Naive thymus-derived CD4-positive, alpha-beta T cell (primary cell): ENCODE measurements at places on chromosomes 12 and 14. TPM values are rescaled to one million over a fixed set of nuclear protein-coding genes. Genes with fewer than 3 reads are reported as not detected.
A peak's percentile ranks its signal among the peaks of the same experiment; 100 is the strongest.

DNA sequence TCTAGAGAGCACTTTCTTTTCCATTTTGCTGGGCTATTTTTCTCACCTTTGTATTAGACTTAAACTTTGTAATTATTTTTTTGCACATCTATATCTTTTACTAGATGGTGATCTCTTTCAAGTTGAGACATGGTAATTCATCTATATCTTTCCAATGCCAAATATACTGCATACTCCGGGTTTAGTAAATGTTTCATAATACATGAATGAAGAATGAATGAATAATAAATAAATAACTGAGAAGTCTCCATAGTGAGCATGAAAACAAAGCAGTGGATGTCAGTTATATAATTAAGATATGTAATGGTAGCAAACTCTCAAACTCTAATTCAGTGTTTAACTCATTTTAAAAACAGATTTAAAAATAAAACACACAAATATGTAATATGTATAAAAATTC, 342.5 kb upstream of the KITLG start:
- no peak for DNase-seq

GRCh38 chr12:79737875-79738718, 47.3 kb upstream of the PAWR start:
- DNase-seq = peak; percentile 9

- DNase-seq = no peak
Observed at GRCh38 chr12:51118706-51119105, 35.3 kb upstream of the CSRNP2 start.

- no peak for DNase-seq
Observed at GRCh38 chr12:38662829-38663228, 242.6 kb downstream of the CPNE8 start.

DNA sequence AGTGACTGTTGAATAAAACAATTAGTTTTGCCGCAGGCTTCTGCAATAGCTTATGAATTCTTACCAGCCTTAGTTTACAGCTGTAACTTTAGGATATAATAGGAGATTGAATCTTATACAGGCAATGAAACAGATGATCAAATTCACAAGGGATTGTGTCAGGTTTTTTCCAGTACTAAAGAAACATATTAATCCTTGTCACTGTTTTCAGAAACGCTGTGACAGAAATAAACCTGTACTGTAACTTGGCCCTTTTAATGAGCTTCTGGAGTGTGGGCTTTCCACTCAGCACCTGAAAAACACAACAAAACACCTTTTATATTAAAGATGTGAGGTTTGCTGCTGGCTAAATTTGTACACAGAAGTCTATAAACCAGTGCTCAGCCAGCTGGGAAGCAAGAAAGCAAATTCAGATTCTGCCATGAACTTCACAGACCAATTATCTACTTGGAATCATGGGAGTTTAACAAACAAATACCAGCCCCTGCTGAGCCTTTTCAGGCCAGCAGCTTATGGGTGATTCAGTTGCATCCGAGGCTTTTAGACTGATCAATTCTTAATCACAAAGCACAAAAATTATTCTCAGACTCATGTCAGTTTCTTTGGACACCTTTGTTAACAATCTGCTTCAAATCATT, 109.5 kb downstream of the FOXG1 start:
- DNase-seq = no peak

GRCh38 chr12:104799458-104799857, 158.6 kb downstream of the SLC41A2 start:
- no peak for DNase-seq

GRCh38 chr14:74223016-74223415, 16.2 kb upstream of the VSX2 start:
- no peak for DNase-seq

GRCh38 chr12:69115951-69116350, 123.4 kb upstream of the CPSF6 start:
- DNase-seq = no peak

DNA sequence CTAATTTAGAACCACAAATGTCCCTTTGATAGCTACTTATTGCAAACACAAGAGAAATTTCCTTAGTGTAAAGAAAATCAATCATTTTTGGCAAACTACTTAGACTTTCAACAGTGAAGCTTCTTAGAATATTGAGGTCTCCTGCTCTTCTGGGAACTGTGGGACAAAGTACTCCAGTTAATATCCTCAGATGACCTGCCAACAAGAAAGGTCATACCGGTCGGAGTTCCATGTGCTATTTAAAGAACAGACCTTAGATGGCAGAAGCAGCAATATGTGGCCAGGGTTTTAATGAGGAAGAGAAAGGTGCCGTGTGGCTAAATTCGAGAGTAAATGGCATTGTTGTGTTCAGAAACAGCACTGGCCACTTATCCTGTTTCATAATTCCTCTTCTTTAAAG, 114.7 kb upstream of the AMIGO2 start:
- no peak for DNase-seq

- DNase-seq = no peak
Observed at GRCh38 chr14:99378782-99379214, 101.9 kb downstream of the SETD3 start.

DNA sequence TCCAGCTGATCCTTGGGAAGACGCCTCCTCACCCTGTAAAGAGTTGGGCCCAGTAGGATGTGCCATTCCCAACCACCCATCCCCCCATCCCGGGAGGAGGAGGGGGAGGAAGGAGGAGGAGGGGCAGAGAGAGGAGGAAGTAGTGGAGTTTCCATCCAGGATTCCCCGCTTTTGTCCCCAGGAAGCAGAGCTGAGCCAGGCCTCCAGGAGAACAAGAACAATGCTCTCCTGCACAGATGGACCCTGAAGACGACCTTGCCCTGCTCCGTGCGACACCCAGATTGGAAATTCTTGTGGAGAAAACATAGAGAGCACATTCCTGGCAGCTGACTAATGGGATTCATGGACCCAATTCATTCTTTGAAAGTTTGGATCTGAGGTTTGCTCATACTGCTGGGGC, 132.3 kb upstream of the CRY1 start:
- no peak for DNase-seq

- DNase-seq = no peak
Observed at GRCh38 chr14:105505101-105505500, 14.1 kb downstream of the TEDC1 start.

- no peak for DNase-seq
Observed at GRCh38 chr12:104741497-104742367, 216.4 kb downstream of the SLC41A2 start.

DNA sequence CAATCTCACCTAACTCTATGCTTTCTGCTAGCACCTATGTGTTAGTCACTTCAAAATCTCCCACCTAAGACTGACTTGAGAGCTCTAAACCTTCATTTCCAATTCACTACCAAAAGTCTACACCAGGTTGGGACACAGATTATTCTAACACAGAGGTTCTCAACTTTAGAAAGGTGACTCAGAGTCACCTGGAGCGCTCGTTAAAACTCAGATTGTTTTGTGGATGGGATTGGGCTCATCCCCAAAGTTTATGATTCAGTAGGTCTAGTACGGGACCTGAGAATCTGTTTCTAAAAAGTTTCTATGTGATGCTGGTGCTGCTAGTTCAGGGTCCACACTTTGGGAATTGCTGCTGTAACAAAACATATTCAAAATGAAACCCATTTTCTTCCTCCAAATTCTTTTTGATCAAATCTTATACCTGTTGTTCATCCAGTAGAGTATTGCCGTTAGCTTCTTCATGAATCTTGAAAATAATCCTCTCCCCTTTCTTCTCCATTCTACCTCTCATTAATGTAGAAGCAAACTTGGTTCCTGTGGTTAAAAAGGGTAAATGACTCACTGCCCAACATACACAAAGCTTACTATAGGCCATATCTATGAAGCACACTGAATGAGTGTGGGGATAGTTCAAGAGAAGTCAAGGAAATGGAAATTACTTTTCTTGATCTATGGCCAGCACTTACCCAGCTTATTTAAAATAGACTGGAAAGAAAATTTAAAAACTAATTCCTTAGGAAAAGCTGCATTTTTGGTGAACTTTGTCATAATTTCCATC, 206.7 kb downstream of the KIF21A start:
- no peak for DNase-seq

DNA sequence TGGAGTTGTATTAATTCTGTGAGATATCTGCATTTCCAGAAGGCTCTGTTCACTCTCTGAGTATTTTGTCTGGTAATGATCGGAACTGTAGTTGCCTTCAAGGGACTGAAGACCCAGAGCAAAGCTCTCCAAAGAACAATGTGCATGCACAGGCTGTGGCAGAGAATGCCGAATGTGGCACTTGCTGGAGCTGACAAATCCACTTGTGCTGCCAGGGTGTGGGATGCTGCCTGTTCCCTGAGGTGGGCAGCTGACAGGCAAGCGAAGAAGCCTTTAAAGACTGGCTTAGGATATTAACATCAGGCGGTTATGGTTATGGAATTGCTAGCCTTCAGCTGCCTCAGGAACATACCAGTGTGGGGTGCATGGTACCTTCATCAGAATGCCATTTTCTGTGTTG, 419.9 kb upstream of the ATP2B1 start:
- DNase-seq = no peak

DNA sequence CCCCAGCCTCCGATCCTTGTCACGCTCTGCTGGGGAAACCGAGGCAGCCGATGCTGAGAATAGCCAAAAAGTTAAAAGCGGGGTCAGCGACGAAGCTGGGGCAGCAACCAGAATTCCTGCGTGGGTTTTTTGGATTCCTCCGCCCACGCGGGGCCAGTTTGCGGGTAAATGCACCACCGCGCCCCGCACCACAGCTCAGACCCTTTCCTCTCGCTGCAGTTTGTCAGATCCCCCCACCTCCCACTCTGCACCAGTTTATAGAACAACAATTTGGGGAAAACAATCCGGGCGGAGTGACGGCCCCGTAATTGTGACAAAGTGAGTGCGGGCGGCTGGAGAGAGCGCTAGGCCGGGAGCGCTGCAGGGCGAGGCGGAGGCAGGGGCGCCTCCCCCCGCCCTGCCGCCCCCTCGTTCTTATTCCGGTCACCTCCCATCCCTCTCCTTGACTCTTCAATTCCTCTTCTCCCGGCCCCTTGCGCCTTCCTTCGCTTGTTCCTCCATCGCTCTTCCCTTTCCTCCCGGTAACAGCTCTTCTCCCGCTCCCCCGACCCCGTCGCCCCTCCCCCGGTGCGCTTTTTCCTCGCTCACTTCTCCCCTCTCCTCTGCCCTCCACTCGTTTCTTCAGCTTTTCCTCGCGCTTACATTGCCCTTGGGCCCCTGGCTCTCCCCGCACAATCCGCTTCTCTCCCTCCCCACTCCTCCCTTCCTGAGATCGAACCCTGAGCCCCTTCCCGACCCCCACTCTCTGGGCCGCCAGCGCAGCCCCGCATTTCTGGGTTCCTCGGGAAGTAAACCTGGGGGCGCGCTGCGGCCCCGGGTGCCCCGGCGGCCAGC, 646 bp upstream of the DNAJC22 start:
- no peak for DNase-seq

GRCh38 chr12:32586390-32586789, 92.7 kb upstream of the DNM1L start:
- DNase-seq = no peak

- no peak for DNase-seq
Observed at GRCh38 chr14:78135450-78135891, 34.7 kb upstream of the NRXN3 start.

DNA sequence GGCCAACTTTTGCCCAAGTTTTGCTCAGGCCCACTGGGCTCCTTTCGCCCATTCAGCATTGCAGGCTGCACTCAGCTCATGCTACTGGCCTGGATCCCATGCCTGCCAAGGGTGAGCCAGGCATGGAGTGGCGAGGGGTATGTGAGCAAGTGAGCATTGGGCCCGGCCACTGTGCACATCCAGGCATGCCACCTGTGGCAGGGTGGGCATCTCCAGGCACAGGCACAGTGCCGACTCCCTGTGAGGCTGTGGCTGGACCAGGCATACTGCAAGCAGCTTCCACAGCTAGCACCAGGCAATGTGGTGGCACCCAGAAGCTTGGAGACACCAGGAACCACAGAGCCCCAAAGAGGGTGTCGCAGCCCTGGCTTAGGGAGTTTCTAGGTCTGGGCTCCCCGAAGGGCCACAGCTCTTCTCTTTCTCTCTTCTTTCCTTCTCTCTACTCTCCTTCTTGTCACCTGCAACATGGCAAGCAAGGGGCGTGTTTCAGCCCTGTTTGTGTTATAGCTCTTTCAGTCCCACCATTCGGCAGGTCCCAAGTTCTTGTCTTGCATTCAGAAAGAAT, 15.6 kb downstream of the FAM186A start:
- DNase-seq = no peak

DNA sequence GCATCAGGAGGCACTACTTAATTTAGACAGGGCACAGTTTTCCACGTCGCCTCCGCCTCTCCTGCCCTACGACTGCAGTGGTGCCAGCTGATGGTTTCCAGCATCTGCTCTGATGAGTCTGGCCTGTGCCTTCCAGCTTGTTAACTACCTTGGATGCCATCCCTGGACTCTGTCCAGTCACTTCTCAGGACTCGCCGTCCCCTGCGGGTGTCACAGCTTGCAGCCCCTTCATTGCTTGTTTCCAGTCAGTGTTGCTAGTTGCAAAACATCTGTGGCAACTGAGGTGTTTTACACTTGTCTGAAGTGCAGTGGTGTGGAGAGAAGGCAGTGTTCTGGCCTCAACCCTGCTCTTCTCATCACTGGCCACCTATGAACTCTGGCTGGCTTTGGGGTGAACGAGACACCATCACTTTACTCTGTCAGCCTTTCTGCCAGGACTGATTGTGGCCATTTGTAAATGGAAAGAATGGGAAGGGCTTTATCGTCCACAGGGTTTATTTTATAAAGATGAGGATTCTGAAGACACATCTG, 8.3 kb downstream of the ADGRD1 start:
- no peak for DNase-seq

The MUCL1 gene
- total RNA-seq = not detected in 2 replicates

The LRRC43 gene
- 0.40 TPM for total RNA-seq

The DNAJC22 gene
- not detected for total RNA-seq

The IL23A gene
- total RNA-seq = 36.9 TPM

The NTF3 gene
- total RNA-seq = not detected

The INSM2 gene
- not detected for total RNA-seq

The SLC6A12 gene
- 0.30 TPM for total RNA-seq

The SIX1 gene
- not detected for total RNA-seq
